ENCODE measurements at places on chromosomes 6 and 20.
A peak's percentile ranks its signal among the peaks of the same experiment; 100 is the strongest.

DNA sequence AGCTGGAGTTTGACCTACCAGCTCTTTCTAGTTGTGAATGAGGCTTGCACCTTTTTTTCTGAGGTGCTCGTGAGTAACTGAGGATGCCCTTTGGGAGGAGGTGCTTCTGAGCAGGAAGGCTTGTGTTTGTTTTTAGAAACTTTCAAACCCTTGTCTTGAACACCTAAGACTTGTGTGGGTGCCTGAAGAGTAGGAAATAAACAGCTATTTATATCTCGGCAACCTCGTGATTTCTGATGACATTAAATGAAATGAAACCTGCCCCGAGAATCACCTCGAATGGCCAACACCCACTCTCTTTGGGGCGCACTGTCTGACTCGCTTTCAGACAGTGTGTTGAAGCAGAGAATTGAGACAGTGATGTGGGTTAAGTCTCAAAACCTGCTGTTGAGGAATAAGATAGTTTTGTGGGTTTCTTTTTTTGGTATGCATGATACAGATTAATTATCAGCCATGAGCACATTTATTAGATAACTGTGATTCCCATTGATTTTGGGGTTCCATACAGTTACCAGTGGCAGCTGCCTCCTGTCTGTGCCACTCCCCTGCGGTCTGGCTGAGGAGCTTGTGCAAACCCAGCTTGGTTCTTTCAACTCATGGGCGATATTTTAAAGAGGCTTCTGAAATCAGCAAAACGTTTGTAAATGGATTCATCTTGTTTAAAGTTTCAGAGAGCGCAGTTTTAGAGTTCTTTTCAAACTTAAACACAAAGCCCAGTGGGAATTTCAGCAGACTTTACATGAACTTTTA, 8.4 kb downstream of the IRF4 start:
- peak; percentile 45 for DNase-seq

DNA sequence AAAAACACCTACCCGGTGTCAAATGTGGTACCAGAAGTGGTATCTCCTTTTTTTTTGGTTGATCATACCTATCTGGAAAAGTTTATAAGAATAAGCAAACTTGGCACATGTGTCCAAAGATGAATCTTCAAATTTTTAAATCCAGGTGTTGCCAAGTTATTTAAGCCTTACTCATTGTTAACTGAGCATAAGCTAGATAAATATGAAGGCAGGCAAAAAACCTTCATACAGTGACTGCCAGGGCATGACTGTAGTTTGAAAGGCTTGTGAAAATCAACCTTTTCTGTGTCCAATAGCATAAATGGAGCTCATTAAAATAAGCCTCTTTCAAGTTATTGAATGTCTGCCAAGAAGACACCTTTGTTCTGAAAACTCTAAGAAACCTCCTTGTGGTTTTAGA, 699.2 kb downstream of the DOK5 start:
- DNase-seq = no peak

DNA sequence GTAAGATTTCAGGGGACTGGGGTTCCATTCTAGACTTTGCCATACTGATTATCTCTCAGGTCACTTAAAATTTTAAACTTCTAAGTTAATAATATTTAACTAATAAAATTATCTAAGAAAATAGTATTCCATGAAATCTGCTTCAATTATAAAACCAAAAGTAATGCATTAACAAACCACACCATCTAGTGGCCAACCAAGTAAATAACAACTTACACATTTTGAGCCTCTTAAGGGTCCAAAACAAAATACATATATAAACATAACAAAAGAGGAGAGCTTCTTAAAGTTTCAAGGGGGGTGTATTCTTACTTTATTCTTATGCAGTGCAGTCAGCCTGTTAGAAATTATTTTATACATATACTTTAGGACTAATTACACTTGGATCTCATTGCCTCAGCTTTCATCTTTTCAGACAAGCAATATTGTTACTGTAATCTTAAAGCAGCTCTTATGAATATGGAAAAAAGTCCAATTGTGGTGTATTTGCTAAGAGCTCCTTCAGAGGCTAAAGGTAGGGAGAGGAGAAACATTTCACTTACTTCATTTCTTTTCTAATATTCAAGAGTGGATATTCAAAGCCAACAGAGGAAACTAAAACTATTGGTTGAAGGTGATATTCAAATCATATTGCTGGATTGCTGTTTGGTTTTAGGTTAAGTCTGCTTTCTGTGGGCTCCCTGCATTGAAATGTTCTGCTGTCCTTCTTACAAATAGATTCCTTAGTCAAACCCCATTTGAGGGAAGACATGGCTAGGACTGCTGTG, 199.7 kb upstream of the SIM1 start:
- DNase-seq = peak; percentile 41

- DNase-seq = no peak
These were observed 174.4 kb upstream of the EXOC2 start for GRCh38 chr6:867378-867777.

DNA sequence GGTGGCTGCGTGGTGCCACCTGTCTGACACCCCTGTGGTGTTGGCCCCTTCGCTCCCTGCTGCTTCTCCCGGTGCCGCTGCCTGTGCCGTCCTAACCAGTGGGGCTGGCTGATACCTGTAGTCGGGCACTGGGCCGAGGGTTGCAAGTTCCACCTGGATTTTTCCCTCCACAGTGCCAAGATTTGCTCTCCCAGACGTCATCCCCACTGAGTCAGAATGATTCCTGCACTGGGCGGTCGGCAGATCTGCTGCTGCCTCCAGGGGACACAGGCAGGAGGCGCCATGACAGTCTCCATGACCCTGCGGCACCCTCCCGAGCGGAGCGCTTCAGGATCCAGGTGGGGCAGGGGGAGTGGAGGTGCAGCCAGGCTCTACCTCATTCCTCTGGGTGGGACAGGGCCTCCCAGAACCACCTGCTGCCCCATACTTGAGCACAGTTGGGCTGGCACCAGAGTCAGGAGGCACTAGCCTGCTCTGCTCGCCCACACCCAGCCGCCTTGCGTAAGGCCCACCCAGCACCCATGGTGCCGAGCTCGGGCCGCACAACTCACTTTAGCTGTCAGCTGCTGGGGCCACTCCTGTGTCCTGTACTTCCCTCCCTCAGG, 60.2 kb downstream of the TCP11 start:
- no peak for DNase-seq

DNA sequence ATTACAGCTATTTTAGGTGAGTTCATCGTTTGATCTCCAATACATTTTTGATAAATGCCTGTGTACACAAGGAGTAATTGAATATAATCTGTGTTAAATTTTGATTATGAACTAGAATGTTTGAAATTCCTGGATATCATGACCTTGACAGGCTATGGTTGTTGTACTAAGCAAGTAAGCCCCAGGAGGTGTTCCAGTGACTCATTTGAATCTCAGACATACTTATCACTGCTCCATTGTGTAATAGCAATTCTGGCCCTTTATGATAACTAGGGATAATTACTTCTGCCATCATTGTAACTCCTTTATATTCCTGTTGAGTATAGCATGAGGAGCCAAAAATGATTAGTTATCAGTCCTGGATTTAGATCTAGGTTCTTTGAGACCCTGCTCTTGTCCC, 1424.6 kb upstream of the ADGRB3 start:
- DNase-seq = no peak

GRCh38 chr6:42038163-42038562, 12.2 kb upstream of the TAF8 start:
- no peak for DNase-seq

- no peak for DNase-seq
These were observed 15.6 kb upstream of the MATN4 start for GRCh38 chr20:45323731-45324130.

DNA sequence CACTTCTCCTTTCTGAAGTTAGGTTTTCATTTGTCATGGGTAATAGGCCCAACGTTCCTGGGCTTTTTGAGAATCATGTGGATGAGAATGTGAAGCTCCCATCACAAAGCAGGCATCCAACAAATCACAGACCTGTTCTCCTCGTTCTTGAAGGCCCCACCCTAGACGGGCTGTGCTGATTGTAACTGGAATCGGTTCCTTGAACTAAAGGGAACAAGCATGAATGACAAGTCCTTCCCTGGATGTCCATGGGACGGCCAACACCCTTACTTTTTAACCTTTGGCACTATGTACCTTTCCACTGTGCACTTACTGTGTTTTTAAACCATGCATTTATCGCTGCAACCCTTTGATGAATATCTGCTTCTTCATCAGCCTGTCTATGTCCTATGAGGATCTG, 438.2 kb downstream of the CD83 start:
- no peak for DNase-seq

- no peak for DNase-seq
These were observed 25.3 kb upstream of the NAA20 start for GRCh38 chr20:19991854-19992253.

DNA sequence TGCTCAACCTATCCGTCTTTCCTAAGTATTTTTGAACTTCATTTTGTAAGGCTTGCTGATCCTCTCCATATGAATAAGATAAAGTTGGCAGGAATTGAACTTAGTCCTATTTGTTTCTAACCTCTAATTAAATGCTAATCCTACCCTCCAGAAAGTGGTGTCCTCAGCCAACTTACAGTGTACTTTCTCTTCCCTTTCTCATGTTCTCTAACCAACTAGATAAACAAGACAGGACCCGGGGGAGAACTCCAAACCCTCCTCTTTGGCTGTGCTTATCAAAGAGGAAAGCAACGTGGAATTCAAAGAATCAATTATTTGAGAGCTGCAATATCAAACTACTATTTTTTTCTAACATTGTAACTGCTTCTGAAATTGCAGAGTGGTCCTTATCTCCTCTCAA, 56.5 kb upstream of the NRSN1 start:
- no peak for DNase-seq

- DNase-seq = no peak
These were observed 24.7 kb upstream of the RALGAPA2 start for GRCh38 chr20:20737158-20737557.

- DNase-seq = no peak
These were observed 4.2 kb downstream of the RIMS4 start for GRCh38 chr20:44805979-44806620.

DNA sequence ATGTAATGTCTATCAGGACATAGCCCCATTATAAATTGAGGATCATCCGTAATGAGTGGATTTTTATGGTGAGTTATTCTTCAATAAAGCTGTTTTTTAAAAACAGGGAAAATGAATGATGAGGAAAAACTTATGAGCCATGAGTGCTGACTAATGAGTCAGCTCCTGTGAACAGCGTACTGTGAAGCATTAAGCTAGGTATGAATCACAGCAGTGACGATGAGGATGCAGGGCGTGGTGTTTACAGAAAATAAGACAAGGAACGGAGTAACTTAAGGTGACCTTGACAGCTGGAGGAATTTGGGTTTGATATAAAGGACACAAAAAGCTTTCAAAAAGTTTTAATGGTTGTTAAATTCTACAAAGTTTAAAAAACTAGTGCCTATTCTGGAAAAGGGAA, 96.3 kb downstream of the FOXF2 start:
- DNase-seq = no peak

- DNase-seq = no peak
These were observed 185.3 kb upstream of the KCNG1 start for GRCh38 chr20:51208162-51208561.

GRCh38 chr20:43095034-43095433, 94.7 kb downstream of the PTPRT start:
- no peak for DNase-seq

DNA sequence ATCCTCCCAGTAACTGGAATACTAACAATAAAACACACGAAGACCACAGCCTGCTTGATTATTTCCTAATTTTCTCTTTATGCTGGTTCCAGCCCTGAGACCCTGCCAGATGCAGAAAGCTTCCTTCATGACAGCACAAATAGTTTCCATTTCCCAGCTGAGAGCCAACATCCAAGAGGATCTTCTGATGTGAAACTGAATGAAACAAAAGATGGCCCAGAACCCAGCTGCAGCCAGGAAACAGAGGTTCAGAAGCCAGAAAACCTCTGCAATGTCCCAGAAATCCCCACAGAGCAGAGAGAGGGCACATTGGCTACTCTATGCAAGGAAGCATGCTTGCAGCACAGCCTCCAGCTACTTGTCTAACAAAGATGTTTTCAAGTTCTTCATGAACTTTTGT, 61.8 kb upstream of the PLEKHG1 start:
- DNase-seq = no peak

DNA sequence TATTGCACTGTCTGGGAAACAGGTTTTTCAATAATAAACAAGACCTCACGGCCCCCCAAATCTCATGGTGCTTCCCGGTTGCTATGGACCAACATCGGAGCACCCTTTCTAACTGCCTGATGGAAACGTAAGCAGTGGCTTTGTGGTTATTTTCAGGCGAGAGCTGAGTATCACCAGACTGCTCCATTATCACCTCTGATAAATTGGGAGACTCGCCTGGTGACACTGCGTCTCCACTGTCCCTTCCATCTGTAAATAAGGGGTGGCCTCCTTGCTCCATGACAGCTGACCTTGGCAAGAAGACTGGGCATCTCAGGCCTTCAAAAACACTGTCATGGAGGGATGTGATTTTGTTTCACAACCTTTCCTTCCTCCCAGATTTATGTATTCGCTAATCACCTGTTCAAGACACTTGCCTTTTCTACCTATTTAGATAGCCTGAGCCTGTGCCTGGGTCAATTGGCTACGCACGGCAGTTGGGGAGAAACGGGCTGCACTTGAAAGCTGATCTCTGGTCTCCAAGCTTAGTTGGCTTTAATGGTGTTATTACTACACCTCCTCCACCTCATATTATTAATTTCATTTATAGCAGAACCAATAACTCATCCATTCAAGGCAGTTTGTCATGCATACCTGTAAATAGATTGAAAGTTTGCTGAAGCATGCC, 17.7 kb upstream of the CDH4 start:
- no peak for DNase-seq

DNA sequence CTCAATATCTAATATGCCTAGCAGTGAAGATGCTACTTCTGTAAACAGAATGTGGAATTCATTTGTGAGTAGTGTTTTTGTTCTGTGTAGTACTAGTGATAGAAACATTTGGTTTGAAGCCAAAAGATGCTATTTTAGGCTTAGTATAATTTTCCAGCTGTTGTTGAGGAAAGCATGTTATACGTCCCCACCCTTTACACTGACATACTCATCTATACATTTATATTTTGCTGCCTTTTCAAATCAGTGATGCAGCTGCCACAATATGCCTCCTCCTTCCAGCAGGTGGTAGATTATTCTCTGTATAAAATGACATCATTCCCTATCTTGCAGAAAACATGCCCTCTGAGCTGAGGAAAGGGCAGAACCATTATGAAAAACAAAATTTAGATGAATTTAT, 1217.6 kb upstream of the GJE1 start:
- no peak for DNase-seq

DNA sequence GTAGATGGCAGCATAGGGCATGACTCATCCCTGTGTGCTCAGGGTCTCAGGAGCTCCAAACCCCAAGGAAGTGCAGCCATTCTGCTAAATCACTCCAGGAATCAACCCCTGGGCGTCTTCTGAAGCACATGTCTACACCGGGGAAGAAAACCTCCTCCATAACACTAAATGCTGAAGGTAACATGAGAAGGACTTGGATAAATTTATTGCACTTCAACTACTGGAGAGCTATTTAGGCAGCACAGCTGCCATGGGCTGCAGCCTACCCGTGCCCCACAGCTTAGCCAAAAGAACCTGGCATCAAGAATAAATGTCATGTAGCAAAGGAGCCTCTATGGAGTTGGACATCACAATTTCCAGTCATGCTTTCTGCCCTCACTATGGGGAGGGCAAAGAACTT, 152.4 kb upstream of the PROKR2 start:
- DNase-seq = no peak
